ENCODE measurements at places on chromosomes 1 and 21.

DNA sequence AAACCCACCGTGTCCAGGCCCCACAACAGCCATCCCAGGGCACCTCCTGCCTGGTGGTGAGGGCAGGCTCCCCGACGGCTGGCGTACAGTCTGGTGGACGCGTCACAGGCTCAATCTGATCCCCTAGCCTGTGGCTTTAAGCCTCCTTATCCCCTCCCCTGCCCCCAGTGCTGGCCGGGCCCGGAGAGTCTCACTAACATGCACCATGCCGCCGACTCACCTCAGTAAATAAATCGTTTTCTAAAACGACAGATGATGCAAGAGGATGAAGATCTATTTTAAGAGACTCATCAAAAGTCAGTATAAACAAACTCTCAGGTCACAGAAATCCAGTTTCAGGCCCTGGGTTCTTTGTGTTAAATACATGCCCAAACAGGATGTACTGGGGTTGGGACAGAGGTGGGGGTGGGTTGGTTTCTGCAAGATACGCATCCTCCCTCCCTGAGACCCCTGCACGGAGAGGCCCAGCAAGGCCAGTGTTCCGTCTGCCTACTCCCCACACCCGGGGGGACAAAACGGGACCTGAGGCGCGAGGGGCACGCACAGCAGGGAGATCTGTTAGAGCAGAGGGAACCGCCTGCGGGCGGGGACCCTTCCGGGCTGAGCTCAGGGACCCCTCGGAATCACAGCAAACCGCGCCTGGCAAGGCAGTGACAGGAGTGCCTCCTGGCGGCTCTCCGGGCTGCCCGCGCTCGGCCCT is 3.1 kb downstream of the PANK4 start:
- no peak for DNase-seq

GRCh38 chr1:90400131-90400530 is 317.0 kb downstream of the BARHL2 start:
- DNase-seq = no peak

GRCh38 chr21:37862536-37862935 is 53.7 kb downstream of the KCNJ6 start:
- no peak for DNase-seq

DNA sequence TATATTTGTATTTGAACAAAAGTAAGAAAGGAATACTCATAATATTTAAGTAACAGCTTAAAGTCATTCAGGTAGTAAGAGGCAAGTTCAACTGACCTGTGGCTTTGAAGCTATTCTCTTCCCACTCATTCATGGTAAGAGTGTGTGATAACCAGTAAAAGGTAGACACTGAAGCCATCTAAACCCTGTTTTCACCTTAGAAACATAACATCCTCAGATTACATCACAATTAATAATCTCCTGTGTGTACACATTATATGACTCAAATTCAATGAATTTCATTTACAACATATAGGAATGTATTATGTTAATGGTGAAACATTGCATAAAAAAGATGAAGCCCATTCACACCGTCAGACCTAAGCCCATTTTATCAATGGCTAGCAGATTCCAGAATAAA is 364.8 kb upstream of the SNX7 start:
- no peak for DNase-seq

DNA sequence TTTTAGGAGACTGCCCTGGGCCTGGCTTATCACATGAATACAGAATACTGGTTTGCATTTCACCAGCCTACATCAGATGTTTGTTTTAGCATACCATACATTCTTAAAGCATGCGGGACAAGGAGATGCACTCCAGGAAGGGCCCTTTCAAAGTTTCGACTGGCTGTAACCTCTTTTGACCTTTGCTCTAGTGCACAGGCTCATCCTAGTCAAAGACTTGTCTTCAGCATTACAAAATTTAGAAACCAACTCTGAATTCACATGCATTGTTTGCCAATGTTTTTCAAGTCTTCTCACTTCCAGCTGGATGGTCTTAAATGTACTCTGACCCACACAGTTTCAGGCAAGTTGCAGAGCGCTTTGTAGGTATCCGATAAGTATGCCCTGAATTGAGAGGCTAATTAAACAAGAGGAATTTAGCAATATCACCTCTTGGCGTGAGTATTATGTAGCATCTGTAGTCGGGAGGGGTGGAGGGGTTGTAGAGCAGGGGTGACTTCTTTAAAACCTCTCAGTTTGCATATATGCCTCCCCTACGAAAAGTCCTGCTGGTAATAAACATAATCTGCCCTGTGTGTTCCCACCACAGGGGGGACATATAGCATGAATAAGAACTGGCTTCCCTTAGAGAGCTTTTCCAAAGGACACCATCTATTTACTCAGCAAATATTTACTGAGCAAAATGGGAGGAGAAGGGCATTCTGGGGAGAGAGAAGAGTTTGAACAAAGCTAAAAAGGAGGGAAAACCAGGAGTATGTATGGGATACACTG is 24.4 kb upstream of the AHCYL1 start:
- DNase-seq = no peak

- DNase-seq = no peak
These were observed 20.0 kb upstream of the TSNAX start for GRCh38 chr1:231508497-231508896.

- no peak for DNase-seq
These were observed 158.4 kb upstream of the C8B start for GRCh38 chr1:57124170-57124569.

- DNase-seq = no peak
These were observed 69.4 kb downstream of the CACHD1 start for GRCh38 chr1:64539289-64539688.

GRCh38 chr1:62144238-62144831 is 50.3 kb upstream of the L1TD1 start:
- DNase-seq = no peak

- DNase-seq = no peak
These were observed 11.4 kb upstream of the MAGOH start for GRCh38 chr1:53249706-53250105.

GRCh38 chr1:109931189-109931731 is 20.6 kb downstream of the CSF1 start:
- no peak for DNase-seq

GRCh38 chr1:30879126-30879786 is 29.3 kb downstream of the SDC3 start:
- DNase-seq = no peak

DNA sequence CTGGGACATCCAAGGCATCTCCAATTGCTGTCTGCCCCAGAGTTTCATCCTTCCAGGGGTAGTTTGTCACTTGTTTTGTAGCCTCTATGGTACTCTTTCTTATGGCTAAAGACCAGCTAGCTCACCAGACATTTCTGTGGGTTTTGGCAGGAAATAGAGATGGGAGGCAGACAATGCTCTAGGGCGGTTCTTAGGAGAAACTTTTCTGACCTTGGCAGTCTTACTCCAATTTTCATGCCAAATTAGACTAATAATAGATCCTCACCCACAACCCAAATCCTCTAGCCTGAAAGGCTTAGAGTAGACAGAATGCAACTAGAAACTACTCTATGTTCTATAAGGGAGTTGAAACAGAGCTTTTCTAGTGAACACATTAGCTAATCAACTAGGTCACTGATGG is 69.8 kb downstream of the LRIG2 start:
- DNase-seq = no peak

- DNase-seq = no peak
These were observed 67.7 kb downstream of the MPZL1 start for GRCh38 chr1:167789501-167789900.

- DNase-seq = no peak
These were observed 107.4 kb upstream of the ESRRG start for GRCh38 chr1:216830424-216831210.

DNA sequence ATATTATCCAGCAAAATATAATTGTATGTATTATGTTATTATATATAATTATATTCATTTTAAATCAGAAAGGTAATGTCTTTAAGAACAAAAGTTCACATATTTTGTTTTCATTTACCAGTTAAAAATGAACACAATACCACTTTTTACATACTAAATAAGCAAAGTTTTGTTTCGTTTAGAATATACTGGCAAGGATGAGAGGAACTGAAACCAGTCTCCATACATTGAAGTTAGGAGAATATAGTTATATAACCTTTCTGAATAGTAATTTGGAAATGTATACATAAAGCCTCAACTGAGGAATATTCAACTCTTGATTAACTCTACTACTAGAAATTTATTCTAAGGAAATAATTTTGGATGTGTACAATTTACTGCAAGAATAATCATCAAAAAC is 110.5 kb downstream of the ZNF644 start:
- DNase-seq = no peak

- no peak for DNase-seq
These were observed 67.6 kb downstream of the CASZ1 start for GRCh38 chr1:10728595-10729410.

DNA sequence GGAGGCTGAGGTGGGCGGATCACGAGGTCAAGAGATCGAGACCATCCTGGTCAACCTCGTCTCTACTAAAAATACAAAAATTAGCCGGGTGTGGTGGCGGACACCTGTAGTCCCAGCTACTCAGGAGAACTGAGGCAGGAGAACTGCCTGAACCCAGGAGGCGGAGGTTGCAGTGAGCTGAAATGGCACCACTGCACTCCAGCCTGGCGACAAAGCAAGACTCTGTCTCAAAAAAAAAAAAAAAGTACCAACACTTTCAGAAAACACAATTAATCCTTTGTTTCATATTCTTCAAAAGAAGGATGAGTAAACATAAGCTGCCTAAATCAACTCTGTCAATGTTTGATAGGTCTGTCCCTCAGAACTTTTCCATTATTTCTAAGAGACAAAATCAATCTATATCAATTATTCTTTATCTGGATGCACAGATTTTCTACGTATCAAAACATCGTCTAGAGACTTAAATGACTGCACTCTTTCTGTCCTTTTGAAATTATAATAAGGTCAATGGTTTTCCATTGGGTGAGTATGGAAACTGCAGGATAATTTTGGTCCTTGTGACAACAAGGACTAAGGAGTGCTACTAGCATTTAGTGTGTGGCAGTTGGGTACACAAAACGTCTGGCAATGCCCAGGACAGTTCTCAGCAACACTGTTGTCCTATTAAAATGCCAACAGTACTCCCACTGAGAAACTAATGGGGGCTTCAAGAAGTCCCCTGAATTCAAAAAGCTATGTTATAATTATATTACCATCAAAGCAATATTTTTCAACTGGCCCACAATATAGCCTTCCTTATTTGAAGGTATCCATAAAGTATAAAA is 40.7 kb downstream of the LPGAT1 start:
- no peak for DNase-seq

- no peak for DNase-seq
These were observed 7.3 kb upstream of the ANKRD13C start for GRCh38 chr1:70361727-70362398.

DNA sequence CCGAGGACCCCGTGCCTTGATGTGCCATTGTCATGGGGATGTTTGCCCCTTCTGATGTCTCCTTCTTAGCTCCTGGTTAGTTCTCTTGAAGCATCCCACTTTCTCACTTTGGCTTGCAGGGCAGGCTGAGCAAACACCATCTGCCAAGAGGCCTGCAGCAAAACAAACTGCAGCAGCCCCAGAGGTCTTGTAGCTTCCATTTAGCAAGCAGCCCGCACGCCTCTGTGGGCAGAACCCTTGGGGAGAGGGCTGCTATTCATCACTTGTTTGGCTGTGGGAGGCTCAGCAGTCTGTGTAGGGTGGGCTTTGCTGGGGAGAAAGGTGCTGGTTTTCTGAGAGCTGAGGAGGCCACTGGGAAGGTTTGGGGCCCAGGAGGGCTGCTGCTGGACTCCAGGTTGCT is 56.7 kb downstream of the KCNC4 start:
- DNase-seq = no peak

DNA sequence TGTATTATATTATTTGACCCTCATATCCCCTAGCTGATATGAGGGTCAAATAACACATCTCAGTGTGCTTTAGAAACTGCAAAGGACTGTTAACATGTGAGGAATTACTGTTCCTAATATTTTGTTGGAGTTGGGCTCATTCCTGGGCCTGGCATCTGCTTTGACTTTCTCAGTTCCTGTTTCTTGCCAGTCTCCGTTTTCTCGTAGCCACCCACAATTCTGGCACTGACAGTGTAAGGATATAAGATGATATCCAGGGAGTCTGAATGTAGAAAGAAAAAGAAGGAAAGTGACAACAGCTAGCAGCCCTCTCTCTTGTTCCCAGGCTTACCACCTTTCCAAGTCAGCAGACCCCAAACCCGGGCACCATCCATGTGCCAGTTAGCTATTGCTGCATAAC is 54.4 kb upstream of the SCMH1 start:
- DNase-seq = no peak

GRCh38 chr21:23131177-23131576 is 2133.0 kb downstream of the NCAM2 start:
- no peak for DNase-seq

DNA sequence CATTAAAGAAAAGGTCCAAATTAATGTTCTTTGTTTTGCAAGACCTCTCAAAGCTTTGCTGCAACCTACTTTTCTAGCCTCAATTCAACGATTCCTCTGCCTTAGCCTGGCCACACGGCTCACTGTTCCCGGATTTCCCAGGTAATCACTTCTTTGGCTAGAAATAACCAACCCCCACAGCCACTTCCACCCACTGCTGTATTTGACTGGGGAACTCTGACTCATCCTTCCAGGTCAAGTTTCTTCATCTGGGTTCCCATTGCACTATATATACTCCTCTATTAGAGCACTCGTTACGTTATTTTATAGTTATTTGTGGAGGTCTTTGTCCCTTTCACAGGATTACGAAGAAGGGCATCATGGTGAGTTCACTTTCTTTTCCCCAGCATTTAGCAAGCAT is 185.9 kb downstream of the CACNA1E start:
- no peak for DNase-seq

GRCh38 chr1:118461154-118461553 is 276.1 kb upstream of the SPAG17 start:
- no peak for DNase-seq

- DNase-seq = no peak
These were observed 16.5 kb upstream of the SLC25A34 start for GRCh38 chr1:15719381-15720120.

DNA sequence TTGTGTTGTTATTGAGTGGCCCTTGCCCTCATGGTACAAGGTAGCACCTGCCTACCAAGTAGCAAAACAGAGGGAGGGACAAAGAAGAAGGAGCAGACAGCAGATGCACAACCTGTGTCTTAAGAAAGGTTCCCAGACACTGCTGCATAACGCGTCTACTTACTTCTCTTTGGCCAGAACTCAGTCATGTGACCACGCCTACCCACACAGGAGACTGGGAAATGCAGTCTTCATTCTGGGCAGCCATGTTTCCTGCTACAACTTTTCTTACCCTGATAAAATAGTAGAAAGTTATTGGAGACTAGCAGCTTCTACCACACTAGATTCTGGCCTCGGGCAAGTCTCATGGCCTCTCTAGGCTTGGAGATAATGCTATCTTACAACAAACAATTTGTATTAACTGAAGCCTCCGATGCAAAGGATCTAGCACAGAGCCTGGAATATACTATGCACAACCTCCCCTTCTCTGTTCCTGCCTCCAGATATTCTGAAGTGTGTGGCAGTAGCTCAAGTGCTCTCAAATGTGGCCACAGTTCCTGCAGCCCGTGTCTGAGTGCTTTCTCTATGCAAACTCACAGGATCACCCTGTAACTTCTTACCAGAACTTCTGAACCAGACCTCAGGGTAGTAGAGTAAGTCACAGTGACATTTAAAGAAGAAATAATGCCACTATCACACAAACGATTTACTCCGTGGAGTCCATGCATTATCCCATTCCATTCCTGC is 34.1 kb upstream of the BTG2 start:
- DNase-seq = no peak
